Stomach (tissue), 19 donors: ENCODE measurements at places on chromosomes 2 and 18. TPM values are rescaled to one million over a fixed set of nuclear protein-coding genes. Genes with fewer than 3 reads are reported as not detected.
A peak's percentile ranks its signal among the peaks of the same experiment; 100 is the strongest.

Gene ADAM23
- not detected for total RNA-seq

DNA sequence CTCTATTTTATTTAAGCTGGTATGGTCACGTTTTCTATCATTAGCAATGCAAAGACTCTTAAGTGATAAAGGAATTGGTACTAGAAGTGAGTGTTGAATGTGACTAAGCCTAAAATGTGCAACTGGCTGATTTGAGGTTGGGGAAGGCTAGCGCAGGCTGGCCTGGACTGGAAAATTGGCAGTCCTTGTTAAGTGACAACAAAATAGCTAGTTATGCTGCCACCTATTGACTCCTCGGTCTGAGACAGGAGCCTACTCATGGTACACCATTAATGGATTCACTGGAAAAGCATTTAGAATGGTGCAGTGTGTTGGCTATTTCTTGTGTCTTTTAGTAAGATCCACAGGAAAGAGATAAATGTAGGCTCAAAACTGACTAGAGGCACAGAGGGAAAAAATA is 5.7 kb upstream of the WIPF1 start:
- peak; percentile 50 for DNase-seq

GRCh38 chr2:16869711-16870110 is 204.1 kb upstream of the CYRIA start:
- DNase-seq = no peak

DNA sequence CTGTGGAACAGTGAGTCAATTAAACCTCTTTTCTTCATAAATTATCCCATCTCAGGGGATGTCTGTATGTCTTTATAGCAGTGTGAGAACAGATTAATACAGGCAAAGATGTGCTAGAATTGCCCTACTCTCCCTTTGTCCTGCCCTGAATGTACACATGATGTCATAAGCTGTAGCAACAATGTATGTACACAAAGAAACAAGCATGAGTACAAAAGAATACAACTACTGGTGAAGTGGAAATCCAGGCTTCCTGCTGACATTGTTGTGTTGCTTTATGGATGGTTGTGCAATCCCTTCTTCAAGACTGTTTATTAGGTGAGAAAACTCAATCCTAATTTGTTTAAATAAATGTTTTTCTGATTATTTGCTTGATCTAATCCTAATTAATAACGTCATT is 446.6 kb downstream of the DSC3 start:
- no peak for DNase-seq

DNA sequence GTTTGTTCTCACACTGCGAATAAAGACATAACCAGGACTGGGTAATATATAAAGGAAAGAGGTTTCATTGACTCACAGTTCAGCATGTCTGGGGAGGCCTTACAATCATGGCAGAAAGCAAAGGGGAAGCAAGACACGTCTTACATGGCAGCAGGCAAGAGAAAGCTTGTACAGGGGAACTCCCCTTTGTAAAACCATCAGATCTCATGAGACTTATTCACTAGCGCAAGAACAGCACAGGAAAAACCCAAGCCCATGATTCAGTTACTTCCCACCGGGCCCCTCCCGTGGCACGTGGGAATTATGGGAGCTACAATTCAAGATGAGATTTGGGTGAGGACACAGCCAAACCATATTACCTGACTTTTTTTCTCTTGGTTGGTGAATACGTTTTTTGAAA is 51.3 kb downstream of the TMEM247 start:
- no peak for DNase-seq

- DNase-seq = no peak
Observed at GRCh38 chr2:47086571-47086970, 68.5 kb downstream of the STPG4 start.
